ENCODE measurements at places on chromosomes 1 and 21.
A peak's percentile ranks its signal among the peaks of the same experiment; 100 is the strongest.

DNA sequence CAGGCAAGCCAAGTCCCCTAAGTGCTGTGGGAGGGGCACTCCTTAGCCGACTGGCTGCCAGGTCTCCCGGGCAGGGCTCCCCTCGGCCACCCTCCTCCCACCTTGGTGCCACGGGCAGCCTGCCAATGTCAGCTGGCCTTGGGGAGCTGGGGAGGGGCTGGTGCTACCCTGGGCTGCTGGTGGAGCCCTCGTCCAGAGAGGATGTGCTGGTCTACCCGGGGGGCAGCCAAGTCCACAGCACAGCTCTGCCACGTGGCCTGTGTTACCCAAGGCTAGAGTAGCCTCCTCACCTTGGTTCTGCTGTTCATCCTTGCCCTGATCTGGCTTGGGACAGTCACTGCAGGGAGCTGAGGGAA, 42.9 kb downstream of the CRYAA start:
- DNase-seq, result no peak

DNA sequence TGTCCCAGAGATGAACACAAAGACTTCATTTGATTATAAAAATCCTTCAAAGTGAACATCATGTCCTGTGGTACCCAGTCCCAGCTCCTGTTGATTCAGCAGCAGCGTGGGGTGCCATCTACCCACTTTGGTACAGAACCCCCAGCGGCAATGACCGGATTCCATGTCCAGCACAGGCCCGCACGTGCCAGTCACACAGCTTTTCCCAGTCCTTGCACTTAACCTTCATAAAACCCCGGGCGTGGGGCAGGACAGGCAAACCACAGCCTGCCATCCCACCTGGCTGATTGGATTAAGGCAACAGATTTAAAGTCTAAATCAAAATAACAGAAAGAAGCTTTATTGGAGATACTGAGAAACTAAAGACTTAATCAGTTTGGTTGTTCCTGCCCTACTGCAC, 15.5 kb downstream of the CEP104 start:
- DNase-seq, result no peak

- peak; percentile 12 for DNase-seq
Measured at GRCh38 chr1:10835822-10836421, 39.5 kb upstream of the CASZ1 start.

- no peak for DNase-seq
Measured at GRCh38 chr1:40067023-40067422, 26.5 kb downstream of the CAP1 start.

DNA sequence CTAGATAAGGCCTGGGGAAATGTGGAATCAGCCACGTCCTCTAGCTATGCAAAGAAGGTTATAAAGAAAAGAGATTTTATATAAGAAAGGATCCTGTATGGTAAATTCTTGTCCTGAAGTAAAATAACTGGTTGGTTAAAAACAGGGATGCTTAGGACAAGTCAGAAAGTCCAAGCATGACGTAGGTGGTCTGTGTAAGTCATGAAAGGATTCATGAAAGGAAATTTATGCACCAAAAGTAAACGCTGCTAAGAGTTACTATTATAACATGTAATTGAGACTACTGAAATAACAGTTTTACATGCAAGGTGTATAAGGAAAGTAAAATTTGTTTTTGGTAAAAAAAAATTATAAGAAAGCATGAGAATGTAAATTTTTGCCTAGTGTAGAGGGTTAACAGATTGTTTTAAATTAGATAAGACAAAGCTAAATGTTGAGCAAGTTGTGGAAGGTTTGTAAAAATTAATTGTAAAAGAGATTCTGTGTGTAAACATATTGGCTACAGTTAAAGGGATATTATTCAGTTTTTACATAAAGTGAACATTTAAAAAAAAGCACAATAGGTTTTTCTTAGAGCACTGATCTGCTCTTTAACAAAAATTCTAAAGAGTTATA, 43.9 kb downstream of the PIGK start:
- no peak for DNase-seq

GRCh38 chr21:26881504-26882228, 36.5 kb upstream of the ADAMTS1 start:
- DNase-seq, result peak; percentile 31

DNA sequence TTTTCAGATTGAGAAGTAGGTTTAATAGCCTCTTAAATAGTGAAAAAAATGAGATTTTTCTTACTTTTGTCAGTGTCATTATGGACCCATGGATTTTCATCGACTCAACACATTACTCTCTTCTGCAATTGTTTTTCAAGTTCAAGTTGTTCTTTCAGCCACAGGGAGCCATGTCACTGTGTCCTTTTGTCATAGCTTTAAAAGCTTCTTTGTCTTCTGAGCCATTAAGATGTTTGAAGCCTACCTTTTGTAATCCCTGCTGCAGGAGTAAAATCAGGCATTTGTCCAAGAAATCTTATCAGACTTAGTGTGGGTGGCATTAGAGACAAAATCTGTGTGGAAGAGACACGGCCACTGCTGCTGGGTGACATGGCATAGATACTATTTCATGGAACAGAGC, 92.8 kb upstream of the ZP4 start:
- DNase-seq, result no peak

DNA sequence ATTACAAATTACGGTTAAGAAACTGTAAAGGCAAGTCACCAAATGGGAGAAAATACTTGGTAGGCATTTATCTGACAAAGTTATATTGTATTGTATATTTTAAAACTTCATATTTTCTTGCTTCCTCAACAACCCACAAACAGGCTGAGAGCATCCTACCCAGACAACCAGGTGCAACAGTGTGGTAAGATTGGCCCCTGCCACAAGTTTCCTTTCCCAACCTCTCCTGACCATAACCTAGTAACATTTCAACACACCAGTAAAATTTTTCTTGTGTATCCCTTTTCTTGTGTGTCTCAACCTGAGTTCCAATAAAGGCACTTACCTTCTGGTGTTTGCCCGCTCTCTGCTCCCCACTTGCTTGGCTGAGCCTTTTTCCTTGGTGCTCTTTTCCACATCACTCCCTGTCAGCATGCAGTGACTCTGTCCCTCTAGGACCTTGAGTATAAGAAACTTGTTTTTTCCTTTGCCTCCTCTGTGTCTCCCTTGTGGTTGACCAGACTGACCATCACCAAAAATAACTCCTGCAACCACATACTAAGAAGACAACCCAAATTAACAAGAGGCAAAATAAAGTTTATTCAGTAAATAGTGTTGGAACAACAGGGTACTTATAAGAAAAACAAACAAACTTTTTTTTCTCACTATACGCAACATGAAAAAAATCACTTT, 40.9 kb downstream of the FCRL3 start:
- no peak for DNase-seq

DNA sequence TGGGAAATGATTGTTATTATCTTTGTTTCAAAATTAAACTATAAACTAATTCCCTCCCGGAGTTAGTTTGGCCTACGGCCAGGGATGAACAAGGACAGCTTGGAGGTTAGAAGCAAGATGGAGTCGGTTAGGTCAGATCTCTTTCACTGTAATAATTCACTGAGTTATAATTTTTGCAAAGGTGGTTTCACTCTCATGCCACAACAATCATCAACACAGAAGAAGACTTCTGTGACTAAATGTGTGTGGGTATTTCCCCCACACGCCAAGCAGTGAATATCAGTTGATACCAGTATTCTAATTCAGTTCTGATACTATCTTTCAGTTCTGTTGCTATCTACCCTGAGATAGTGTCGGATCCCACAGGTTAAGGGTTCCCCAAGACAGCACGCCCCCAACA, 215.1 kb downstream of the S1PR1 start:
- DNase-seq, result no peak

DNA sequence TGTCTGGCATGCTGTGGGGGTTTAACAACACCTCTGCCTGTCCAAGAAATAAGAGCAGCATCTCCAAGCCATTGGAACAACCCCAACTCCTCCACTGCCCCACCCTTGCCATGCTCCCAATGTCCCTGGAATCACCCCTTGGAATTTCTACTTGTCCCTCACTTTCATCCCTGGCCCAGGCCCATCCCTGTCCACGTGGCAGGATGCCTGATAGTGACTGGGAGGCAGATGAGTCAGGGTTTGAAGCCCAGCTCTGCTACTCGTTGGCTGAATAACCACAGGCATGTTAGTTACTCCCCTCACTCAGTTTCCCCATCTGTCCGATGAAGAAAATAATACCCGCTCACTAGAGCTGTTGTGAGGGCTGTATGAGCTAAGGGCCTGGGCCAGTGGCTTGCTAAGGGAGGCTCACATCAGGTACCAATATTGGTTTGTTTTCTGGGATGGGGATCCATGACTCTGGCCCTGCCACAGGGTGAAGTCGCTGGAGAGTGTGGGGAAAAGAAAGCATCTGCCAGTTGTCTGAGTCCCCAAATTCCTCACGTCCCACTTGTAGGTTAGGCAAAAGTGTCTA, 99.4 kb upstream of the TLR5 start:
- no peak for DNase-seq

- DNase-seq, result peak; percentile 4
Measured at GRCh38 chr1:118073648-118074435, 111.2 kb downstream of the SPAG17 start.

DNA sequence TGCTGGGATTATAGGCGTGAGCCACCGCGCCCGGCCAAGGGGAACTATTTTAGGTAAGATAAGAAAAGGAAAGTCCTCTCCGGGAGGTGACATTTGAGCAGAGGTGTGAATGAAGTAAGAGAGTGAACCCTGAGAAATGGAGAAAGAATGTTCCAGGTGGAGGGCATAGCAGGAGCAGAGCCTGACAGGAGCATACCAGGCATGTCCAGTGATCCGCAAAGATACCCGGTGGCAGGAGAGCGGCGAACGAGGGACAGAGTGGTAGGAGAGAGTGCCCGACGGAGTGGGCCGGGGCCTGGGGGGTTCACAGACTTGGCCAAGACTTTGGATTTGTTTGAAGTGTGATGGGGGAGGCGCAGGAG, 7.9 kb upstream of the RPS6KA1 start:
- DNase-seq, result no peak

- peak; percentile 95 for DNase-seq
Measured at GRCh38 chr1:85330711-85331290, 54.4 kb upstream of the BCL10 start.

GRCh38 chr21:29185172-29185571, 54.7 kb downstream of the MAP3K7CL start:
- no peak for DNase-seq

DNA sequence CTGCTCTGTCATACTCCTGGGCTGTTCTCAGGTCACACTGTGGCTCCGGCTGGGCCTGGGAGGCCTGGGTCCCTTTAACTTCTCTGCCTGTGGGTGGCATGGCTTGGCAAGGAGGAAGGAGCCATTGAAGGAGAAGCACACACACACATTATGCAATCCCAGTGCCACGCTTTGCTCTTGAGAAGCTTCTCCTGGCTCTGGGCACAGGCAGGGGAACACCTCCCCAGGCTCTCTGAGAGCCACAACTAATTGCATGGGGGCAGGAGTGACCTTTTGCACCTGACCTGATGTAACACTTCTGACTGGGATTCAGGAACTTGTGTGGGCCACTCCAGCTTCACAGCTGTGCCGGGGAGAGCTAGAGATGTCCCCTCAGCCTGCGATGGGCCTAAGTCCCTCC, 23.1 kb downstream of the LGR6 start:
- no peak for DNase-seq

- no peak for DNase-seq
Measured at GRCh38 chr1:53576866-53577760, 117.9 kb downstream of the DMRTB1 start.

- DNase-seq, result no peak
Measured at GRCh38 chr1:57307392-57308170, 116.3 kb downstream of the DAB1 start.

DNA sequence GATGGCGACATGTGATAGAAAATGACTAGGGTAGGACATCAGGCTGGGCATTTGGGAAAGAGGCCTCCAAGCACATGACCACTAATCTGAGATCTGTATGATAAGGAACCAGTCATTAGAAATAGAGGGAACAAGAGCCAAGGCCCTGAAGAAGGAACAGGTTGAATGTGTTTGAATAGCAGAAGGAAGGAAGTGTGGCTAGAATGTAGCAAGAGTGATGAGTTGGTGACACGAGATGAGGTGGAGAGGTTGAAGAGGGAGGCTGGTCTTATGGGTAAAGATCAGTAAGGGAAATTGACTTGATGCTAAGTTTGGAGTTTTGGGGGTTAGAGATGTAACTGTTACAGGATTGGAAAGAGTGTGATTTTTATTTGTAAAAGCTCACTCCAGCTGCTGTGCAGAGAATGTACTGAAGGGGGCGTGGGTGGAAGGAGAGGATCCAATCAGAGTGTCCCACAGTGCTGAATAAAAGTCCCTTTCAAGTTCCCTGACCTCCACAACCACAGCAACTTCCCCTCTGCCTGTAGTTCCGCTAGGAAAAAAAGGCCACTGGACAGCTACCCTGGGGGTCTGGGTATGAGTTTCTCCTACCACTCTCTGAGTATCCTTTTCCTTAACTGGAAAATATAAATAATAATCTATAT, 295.0 kb downstream of the OMA1 start:
- DNase-seq, result no peak

- DNase-seq, result no peak
Measured at GRCh38 chr1:54219688-54220003, 19.7 kb downstream of the MRPL37 start.

DNA sequence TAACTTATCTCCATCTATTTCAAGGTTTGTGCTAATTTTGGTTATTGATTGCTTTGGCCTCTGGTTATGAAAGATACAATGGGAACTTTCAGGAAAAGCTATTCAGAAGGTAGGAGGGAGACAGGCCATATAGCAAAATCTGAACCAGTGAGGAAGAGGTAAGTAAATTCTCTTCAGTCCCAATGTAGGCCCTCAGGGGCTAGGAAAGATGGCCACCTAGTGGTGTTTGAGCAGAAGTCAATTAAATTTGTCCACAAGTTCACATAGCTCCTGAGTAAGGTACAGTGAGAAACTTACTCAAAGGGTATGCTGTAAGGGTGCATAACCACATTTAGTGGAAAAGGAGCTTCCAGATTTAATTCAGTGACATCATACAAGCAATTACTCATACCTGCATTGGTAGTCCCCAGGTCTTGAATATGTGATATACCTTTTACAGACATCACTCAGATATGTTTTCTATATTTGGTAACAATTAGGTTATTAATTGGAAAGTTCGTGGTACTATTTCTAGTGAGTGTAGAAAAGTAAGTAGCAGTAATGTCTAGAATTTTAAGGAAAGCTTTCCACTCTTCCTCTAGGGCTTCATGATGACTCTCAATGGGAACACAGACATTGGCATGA, 21.4 kb upstream of the FMO1 start:
- DNase-seq, result peak; percentile 81

GRCh38 chr1:110336300-110337039, 2.7 kb upstream of the RBM15 start:
- no peak for DNase-seq

- no peak for DNase-seq
Measured at GRCh38 chr1:229841230-229841629, 215.2 kb downstream of the URB2 start.

DNA sequence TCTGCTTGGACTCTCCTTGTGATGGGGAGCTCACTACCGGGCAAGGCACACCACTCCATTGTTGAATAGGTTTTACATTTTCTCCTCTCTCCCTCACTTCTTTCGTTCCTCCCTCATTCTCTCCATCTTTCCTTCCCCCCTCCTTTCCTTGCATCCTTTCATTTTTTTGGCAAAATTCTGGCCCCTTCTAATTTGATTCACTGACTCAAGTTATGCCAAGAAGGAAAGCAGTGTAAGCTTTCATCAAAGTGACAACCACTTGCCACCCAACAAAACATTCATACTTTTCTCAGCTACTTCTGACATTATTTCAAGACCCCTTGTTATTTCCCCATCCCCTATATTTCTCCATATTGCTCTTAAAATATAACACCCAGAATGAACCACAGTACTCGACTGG, 68.4 kb downstream of the CACNA1E start:
- DNase-seq, result no peak

GRCh38 chr21:31135531-31136184, 97.4 kb upstream of the KRTAP19-8 start:
- no peak for DNase-seq
